ENCODE measurements at places on chromosomes 11 and 22.

GRCh38 chr22:28373831-28374230 lies 305.8 kb downstream of the TTC28 start:
- DNase-seq: no peak

GRCh38 chr22:31585161-31585859 lies 76.7 kb downstream of the PISD start:
- DNase-seq: no peak

- no peak for DNase-seq
These were observed 750.7 kb downstream of the BRD1 start for GRCh38 chr22:49077036-49077393.

DNA sequence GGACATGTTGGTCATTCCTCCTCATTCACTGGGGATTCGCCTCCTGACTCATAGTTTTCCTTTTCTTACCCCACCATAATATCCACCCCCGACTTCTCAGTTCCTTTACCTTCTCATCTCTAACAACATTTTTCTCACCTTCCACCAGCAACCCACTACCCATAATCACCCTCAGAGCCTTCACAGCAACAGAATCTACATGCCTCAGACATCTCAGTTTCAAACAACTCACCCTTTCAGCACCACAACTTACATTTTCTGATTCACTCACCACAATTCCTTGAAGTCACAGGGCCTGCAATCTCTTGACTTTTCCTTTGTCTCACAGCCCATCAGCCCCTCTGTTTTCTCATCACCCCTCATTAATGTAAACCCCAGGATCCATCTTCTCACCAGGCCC lies 2.3 kb upstream of the MTNR1B start:
- DNase-seq: no peak

DNA sequence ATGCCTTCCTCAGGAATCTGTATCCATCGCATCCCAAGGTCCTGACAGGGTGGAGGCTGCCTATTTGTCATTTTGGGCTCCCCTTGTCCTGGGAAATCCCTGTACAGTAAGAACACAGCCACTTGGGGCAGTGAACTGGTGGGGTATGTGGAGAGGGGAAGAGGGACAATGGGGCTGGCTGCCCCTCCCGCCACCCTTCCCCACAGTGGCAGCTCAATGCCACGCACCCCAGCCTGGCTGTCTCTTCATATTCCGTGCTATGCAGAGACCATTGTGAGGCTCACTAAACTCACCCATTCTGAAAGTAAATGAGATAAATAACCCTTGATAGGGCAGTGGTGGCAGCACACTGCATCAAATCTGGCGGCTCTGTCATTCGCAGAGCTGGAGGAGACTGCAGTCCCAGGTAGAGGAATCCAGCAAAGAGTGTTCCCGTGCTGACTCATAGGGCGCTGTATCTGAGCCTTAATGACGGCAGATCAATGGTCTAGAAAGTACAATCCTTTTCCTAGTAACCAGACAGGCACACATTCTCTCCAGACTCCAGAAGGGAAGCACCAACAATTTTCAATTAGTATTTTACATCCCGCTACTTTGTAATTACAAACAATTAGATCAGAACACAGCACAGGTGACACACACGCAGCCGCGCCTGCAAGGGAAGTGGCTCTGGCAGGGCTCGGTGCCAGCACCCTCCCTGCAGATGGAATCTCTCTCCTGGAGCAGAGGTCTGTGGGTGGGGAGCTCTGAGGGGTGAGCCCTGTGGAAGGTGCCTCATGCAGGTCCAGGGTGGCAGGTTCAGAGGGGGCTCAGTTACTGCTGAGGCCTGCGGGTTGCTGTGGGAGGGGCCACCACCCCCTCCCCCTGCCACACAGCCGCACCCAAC lies 167.9 kb upstream of the B3GAT1 start:
- DNase-seq: no peak

- no peak for DNase-seq
These were observed 83.4 kb downstream of the TRIM51G start for GRCh38 chr11:48900131-48900800.

GRCh38 chr22:46230262-46230901 lies 19.7 kb downstream of the CDPF1 start:
- no peak for DNase-seq

DNA sequence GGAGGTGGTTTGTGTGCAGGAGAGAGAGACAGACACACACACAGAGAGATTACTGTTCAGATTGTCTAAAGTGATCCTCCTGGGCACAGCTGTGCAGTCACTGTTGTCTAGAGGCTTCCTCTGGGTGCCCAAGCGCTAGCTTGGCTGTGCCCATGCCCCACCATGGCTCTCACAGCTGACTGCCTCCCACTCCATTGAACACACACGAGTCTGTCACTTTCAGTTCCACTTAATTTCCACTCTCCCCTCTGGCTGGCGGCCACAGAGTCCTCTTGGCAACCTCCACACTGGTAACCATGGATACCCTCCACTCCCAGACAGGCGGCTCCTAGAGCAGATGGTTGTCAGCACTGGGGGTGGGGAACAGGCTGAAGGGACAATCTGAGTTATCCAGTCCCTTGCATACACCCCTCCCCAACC lies 29.1 kb downstream of the MAP6 start:
- no peak for DNase-seq

DNA sequence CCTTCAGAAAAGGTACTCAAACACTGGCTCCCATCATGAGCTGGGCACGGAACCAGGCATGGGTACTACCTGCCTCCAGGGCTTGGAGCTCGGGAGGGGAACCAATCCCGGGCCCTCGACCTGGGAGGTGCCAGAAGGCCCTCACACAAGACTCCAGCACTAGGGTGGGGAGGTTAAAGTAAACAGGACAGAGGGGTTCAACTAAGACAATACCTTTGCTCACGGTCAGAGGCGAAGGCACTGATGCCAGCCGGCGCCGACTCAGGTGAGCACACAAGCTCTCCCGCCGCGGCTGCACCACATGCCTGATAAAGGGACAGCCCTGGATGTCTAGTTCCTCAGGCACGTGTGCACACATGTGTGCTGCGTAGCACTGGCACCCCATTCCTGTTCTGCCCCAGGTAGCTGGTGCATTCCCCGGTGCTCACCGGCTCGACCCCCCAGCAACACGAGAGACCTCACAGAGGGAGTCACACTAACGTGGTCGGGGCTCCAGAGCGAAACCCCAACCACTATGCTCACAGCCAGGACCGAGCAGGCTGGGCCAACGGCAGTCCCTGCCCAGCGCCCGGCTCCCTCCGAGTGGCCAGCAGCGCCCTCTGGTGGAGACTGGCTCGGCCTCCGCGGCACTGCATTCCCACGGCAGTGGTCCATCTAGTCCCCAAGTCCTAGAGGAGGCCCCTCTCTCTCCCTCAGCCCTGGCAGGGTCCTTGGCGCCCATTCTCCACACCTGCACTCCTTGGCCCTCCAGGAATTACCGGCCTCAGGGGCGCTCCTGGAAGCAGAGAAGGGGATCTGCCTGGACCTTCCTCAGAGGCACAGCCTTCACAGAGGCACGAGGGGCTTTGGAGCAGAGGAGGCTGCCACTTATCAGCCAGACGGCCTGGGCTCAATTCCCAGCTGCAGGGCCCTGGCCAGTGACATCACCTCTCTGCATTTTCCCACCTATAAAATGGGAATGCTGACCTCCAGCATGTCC lies 28.8 kb upstream of the MOB2 start:
- DNase-seq: peak; percentile 79

DNA sequence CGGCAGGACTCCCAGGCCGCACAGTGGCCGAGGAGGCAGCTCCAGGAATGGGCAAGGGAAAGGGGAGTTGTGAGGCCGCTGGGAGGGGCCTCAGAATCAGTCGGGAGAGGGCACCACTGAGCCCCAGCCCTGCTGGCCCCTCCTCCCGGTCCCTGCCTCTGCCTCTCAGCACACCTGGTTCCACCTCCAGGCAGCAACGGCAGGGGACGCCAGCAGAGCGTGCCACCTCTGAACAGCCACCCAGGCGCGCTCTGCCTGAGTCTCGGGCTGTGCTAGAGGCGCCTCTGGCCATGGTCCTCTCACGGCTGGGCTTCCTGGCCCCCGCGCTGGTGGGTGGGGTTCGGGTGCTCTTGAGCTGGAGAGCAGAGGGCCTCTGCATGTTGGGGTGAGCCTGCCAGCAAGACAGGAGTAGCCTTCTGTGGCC lies 33.0 kb downstream of the MOB2 start:
- no peak for DNase-seq

DNA sequence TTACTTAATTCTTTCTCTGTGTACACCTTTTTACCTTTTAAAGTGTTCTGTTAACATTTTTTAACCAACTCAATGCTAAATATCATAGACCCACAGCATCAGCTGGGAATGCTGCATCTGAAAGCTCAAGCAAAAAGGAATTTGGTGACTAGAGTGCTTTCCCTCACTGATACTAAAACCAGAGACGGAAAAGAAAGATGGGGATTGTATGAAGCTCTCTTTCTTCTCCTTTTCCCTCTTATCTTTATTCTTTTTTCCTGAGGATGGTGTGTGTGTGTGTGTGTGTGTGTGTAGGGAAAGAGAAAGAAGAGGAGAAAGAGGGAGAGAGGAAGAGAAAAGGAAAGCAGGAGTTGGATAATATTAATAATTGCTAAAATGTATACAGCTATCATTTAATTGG lies 4.1 kb upstream of the SIK2 start:
- DNase-seq: no peak

DNA sequence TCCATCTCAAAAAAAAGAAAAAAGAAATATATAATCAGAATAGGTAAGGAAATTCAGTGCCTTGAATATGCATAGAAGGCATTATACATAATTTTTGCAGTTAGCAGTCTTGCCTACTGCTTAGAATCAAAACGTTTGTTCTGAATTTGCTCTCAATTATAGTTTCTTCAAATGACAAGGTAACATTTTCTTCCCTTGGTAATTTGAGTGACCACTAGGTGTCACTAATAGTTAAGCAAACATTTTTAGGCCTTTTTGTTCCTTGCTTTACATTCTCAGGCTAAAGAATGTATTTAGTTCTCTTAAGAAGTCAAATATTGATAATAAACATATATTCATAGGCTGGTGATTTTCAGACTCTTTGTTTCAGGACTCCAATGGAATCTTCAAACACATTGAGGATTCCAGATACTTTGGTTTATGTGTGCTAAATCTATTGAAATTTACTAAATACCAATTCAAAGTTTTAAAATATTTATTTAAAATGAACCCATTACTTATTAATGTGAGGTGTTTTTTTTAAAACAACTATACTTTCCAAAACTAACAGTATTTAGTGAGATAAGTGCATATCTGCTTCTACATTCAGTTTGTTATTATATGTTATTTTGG lies 55.0 kb upstream of the DEPDC7 start:
- no peak for DNase-seq

DNA sequence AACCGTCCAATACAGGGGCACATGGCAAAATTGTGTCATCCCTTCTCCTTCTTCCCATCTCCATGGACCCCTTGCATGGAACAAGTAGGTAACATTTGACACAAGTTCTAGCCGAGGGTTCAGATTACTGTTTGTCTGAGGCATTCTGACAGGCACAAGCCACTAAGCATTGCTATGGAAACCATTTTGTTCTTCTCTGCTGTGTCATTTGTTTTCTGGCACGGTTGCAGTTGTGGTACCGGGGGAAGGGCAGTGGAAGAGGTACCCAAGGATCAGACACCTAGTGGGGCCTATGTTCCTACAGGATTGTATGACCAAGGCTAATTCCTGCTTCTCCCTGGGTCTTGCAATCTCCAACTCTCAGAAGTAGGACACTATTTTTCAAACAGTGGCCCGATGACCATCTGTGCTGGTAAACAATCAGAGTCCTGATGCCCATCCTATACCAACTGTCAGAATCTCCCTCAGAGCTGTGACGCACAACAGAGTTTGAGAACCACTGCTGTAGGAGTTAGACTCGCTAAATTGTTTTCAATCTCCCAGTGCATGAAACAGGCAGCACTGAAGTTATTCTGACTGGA lies 69.3 kb downstream of the KCNC1 start:
- no peak for DNase-seq

- no peak for DNase-seq
These were observed 204.4 kb upstream of the ANO5 start for GRCh38 chr11:21988477-21988876.

- no peak for DNase-seq
These were observed 21.8 kb upstream of the OPCML start for GRCh38 chr11:133553885-133554740.

DNA sequence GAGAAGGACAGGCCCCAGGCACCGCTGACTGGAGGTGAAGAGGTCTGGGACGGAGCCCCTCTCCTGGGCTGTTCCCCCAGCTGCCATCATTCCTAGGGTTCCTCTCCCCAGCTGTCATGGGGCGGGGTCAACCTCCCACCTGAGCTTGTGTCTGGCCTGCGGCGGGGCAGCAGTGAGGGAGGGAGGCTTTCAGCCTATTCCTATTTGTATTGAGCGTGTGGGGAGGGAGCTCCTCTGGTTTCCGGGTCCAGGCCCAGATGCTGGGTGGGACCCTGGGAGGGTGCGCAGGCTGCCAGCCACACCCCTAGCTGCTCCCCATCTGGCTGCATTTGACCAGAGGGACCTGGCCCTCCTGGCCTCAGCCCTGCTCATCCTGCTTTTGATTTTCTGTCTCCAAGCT lies 13.7 kb downstream of the TSPAN4 start:
- no peak for DNase-seq

- no peak for DNase-seq
These were observed 37.2 kb downstream of the IGLL1 start for GRCh38 chr22:23542933-23543332.

DNA sequence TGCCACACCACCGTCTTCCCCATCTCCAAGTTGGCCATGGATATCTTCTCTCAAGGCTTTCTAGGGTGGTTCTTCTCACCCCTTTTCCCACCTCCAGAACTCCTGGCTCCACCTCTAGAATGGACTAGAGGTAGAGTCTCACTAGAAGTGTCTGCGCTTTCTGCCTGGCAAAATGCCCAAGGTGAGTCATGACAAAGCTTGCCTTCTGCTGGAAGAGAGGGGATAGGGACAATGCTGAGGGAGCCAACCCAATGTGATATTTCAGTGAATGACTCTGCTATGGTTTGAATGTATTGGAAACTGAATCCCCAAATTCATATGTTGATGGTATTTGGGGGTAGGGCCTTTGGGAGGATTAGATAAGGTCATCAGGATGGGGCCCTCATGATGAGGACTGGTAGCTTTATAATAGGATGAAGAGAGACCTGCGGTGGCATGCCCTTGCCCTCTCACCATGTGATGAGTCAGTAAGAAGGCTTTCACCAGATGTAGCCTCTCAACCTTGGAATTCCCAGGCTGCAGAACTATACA lies 4.1 kb upstream of the CD82 start:
- no peak for DNase-seq

- DNase-seq: no peak
These were observed 23.7 kb downstream of the ADAMTS8 start for GRCh38 chr11:130404727-130405126.

- DNase-seq: peak; percentile 56
These were observed 24.4 kb downstream of the P2RY2 start for GRCh38 chr11:73242251-73243092.

GRCh38 chr11:124842305-124842704 lies 22.9 kb upstream of the ROBO3 start:
- no peak for DNase-seq

GRCh38 chr11:105202844-105203548 lies 63.4 kb upstream of the CARD18 start:
- DNase-seq: no peak

GRCh38 chr11:77074205-77074604 lies 7.4 kb downstream of the CAPN5 start:
- DNase-seq: no peak

- no peak for DNase-seq
These were observed 79.1 kb downstream of the UVRAG start for GRCh38 chr11:75894036-75894585.
